Dermis blood vessel endothelial cell (primary cell): ENCODE measurements at places on chromosomes 12 and 14. TPM values are rescaled to one million over a fixed set of nuclear protein-coding genes. Genes with fewer than 3 reads are reported as not detected.

- DNase-seq, result no peak
Measured at GRCh38 chr14:59004012-59004411, 184.5 kb upstream of the DAAM1 start.

- DNase-seq, result peak; percentile 90
Measured at GRCh38 chr12:94805749-94806529, 155.6 kb upstream of the TMCC3 start.

GRCh38 chr14:59343585-59343984 lies 121.6 kb downstream of the GPR135 start:
- DNase-seq, result no peak

DNA sequence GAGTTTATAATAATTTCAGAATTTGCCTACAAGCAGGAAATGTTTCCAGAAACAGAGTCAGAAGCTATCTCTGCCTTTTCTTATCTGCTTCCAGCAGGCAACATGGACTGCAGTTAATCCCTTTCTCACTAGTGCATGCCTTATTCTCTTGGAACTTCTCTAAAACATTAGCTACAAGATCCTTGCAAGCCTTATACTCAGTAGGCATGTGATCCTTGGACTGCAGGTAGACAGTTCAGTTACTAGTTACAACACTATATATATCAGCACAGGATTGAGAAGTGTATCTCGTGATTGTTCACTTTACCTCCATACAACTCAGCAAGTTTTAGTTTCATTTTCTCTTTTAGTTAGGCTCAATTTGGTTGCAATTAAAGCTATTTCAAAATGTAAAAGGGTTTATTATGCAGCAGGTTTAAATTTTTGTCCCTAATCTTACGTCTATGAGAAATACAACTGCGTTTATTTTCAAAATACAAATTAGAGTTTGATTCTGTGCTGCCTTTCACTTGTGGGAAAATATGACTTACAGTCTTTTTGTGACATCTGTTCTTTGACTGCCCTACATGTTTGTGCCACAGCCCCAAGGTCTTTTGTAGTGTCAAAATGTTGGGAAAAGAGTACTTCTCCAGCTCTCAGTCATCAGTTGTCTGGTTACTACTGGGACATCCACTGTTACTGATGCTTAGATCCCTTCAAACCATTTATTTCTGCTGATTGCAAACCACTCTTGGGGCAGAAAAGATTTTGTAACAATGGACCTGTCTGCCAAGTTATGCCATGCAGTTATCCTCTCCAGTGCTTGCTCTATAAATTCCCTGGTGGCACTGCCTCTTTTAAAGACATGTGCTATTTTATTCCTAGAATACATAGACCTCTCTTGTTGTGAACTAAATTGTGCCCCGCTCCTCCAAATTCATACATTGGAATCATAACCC lies 709.0 kb upstream of the FOXG1 start:
- DNase-seq, result no peak

DNA sequence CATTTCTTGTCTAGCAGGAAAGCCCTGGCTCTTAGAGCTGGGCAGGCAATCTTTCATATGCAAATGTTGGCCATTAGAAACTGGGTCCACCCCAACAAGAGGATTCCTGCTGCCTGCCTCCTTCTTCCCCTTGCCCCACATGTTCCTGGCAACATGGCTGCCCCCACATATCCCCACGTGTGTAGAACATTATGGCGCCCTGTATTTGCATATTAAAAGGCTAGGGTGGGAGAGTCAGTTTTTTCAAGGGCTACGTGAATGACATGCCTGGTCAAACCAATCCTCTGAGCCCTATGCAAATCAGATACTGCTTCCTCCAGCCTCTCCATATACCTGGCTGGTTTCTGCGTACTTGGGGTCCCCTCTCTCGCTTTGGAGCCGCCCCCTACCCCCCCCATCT lies 514.0 kb downstream of the FUT8 start:
- DNase-seq, result no peak

GRCh38 chr14:44653641-44654040 lies 146.6 kb upstream of the FSCB start:
- DNase-seq, result no peak

- peak; percentile 71 for DNase-seq
Measured at GRCh38 chr14:95463171-95463901, 53.1 kb downstream of the SYNE3 start.

DNA sequence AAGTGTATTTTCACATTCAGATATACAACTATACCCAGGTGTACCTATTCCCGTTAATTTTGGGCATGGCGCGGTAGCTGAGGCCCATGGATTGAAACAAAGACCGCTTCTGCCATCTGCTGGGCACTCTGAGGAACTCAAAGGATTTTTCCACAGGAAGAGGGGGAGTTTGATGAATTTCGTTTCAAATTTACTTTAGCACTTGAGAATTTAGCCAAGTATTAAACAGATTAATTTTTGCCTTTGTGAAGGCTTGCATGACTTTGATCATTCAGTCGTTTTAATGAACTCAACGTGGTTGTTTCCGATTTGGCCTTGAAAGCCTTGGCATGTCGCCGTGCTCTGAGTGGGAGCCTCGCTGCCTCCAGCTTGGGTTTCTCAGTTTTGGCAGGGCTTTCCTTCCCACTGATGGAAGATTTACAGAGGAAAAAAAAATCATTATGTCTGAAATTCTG lies 153.2 kb upstream of the DDHD1 start:
- peak; percentile 70 for DNase-seq

DNA sequence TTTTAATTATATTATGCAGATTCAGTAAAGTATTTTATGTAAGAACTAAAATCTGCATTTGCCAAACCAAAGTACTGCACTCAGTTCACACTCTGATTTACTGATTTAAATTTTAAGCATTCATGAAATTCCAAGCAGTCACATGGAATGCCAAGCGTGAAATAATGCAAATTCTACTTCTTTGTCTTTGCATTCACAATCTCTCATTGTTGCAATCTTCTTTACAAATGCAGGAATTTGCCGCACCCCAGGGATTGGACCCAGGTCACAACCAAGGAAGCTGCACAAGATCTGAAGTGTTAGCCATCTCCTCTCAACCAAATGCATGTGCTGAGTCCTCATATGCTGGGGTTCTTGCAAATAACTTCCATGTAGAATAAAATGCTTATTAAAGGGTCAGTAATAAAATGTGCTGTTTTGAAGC lies 71.9 kb downstream of the TUNAR start:
- no peak for DNase-seq

- DNase-seq, result no peak
Measured at GRCh38 chr14:101838476-101838875, 77.0 kb downstream of the PPP2R5C start.

DNA sequence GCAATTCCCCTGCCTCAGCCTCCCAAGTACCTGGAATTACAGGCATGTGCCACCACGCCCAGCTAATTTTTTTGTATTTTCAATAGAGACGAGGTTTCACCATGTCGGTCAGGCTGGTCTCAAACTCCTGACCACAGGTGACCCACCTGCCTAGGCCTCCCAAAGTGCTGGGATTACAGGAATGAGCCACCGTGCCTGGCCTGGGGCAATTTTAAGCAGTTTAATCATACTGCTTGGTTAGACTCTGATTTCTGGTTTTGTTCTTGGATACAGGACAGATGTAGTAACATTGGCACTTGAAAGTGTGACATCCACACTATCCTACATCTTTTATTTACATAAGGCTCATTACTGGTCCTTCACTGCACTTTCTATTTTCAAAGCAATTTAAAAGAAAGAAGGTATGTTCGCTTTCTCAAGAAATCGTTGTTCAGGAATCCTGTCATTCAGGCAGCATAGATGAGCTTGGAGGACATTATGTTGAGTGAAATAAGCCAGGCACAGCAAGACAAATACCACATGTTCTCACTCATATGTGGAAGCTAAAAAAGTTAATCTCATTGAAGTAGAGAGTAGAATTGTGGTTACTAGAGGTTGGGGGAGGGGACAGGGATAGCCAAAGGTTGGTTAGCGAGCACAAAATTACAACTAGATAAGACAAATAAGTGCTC lies 4.0 kb upstream of the NUAK1 start:
- DNase-seq, result no peak

DNA sequence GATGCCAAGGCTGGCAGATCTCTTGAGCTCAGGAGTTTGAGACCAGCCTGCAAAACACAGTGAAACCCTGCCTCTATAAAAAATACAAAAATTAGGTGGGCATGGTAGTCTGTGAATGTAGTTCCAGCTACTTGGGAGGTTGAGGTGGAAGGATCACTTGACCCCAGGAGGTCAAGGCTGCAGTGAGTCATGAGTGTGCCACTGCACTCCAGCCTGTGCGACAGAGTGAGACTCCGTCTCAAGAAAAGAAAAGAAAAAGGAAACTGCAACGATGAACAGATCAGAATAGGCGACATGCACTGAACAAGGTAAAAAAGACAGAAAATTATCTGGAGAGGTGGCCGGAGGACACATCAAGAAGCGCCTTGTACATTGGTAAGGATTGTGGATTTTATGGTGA lies 273.7 kb upstream of the AMIGO2 start:
- no peak for DNase-seq

DNA sequence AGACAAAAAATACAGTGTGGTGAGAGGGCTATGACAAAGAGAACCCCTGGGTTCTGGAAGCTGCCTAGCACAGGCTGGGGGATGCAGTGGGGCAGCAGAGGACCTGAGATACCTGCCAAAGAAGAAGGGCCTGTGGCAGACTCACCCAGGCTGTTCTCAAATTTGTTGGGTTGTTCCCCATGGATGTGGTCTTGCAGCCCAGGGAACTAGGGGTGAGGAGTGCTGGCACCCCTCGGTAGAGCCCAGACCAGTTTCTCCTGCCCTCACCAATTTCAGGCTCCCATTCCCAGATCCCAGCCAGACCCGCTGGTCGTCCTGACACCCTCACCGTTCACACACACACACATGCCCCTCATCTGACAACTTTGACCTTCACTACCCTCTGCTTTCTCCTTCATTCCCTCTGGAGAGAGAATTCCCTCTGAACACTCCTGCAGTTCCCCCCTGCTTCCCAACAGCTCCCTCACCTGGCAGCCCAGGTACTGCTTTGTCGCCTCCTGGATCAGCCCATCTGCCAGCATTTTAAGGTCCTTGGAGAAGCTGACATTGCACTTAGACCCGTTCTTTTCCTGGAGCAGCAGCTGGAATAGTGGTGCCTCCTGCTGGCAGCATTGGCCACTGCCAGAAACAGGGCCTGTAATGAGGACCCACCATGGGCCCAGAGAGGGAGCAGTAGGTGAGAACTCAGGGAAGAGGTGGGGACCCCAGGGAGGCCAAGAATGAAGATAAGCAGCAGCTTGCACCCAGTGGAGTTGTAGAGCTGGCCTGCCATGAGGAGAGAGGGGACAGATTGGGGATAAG lies 5.9 kb upstream of the GDF11 start:
- peak; percentile 84 for DNase-seq

DNA sequence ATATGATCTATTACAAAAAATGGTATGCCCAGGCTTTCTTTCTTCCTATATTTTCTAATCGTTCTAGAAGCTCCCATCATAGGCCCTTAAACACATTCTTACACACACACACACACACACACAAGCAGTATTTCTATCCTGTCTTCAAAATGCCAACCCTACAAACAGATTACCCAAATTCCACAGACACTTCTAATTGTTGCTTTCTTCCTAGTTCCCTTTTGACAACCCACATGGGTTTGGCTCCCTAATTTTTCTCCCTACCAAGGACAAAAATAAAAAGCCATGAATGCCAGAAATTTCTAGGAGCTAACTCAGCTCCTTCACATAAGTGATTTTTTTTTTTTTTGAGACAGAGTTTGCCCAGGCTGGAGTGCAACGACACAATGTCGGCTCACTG lies 60.3 kb upstream of the NTF3 start:
- DNase-seq, result no peak

GRCh38 chr14:104121142-104121541 lies 17.2 kb upstream of the KIF26A start:
- DNase-seq, result no peak

- no peak for DNase-seq
Measured at GRCh38 chr12:4293299-4293965, 19.9 kb downstream of the CCND2 start.

DNA sequence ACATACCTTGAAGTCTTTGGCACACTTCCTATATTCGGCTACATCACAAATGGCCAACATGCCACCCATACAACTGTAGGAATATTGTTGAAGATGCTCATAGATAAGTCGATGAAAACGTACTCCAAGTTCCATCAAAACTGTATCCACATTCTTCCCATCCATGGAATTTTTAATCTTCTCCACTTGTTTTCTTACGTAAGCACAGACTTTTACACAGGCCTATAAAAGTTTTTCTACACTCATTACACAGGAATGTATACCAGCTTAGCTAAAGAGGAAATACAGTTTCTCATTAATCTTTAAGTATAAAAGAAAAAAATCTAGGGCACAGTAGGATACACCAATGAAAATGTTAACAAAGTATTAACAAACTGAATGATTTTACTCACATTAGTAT lies 59.1 kb downstream of the EXOC5 start:
- no peak for DNase-seq

DNA sequence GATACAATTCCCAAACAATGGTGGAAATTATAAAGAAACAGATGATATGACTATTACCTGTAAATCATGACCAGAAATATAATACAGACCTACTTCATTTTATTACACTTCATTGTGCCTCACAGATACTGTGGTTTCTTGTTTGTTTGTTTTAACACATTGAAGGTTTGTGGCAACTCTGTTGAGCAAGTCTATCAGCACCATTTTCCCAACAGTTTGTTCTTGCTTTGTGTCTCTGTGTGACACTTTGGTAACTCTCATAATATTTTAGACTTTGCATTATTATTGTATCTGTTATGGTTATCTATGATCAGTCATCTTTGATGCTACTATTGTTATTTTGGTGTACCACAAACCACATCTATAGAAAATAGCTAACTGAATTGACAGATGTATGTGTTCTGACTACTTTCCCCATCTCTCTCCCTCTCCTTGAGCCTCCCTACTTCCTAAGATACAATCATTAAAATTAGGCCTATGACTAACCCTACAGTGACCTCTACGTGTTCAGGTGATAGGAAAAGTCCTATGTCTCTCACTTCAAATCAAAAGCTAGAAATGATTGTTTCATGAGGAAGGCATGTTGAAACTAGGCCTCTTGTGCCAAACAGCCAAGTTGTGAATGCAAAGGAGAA lies 49.1 kb downstream of the FBXO33 start:
- DNase-seq, result no peak

- no peak for DNase-seq
Measured at GRCh38 chr12:116604178-116604895, 45.2 kb downstream of the MAP1LC3B2 start.

DNA sequence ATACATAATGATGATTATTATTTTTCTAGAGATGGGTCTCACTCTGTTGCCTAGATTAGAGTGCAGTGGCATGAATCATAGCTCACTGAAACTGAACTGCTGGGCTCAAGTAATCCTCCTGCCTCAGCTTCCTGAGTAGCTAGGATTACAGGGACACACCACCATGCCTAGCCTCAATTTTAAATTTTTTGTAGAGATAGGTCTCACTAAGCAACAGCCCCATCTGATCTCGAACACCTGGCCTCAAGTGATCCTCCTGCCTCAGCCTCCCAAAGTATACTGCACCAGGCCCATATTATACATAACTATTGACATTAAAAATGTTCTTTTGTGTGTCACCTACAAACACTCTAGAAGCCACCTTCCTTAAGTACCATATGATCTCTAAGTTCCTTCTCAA lies 3.4 kb downstream of the TXNRD1 start:
- DNase-seq, result peak; percentile 63

GRCh38 chr14:90093942-90094595 lies 32.3 kb downstream of the KCNK13 start:
- DNase-seq, result peak; percentile 25

The PPP1R1A gene
- total RNA-seq, result 0.17 TPM in 1 of 2 replicates, not detected in the other

The ATF1 gene
- 14.6 and 21.3 TPM in 2 replicates for total RNA-seq

The GLT1D1 gene
- total RNA-seq, result not detected in 2 replicates

The HOXC5 gene
- total RNA-seq, result not detected in 2 replicates

The LUM gene
- under 0.01 and 0.65 TPM in 2 replicates for total RNA-seq

The RTN1 gene
- total RNA-seq, result not detected in 2 replicates

The SLC39A2 gene
- total RNA-seq, result not detected in 2 replicates

The TAS2R7 gene
- total RNA-seq, result not detected in 2 replicates

The APOF gene
- total RNA-seq, result not detected in 2 replicates
